DMS 273 treated with DMSO at 0.1 percent for 48 hours (cell line): ENCODE measurements at places on chromosomes 2 and 18.

DNA sequence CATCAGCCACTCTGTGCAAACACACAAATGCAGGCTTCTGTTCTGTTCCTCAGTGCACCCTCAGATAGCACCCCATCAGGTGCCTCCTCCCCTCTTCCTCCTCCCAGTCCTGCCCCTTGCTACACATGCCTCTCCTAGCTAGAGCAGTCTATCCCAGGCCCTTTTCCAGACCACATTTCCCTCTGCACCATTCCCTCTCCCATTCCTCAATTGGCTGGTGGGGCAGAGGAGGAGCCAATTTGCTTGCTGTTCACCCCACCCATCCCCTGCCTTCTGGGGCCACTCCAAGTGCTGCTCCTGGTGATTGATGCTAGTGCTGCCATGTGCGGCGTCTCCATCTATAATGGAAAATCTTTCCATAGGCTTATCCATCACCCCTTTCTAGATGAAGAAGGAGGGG lies 5.4 kb downstream of the CFAP65 start:
- DNase-seq, result no peak

GRCh38 chr2:30777661-30778505 lies 29.4 kb downstream of the CAPN13 start:
- DNase-seq, result no peak

DNA sequence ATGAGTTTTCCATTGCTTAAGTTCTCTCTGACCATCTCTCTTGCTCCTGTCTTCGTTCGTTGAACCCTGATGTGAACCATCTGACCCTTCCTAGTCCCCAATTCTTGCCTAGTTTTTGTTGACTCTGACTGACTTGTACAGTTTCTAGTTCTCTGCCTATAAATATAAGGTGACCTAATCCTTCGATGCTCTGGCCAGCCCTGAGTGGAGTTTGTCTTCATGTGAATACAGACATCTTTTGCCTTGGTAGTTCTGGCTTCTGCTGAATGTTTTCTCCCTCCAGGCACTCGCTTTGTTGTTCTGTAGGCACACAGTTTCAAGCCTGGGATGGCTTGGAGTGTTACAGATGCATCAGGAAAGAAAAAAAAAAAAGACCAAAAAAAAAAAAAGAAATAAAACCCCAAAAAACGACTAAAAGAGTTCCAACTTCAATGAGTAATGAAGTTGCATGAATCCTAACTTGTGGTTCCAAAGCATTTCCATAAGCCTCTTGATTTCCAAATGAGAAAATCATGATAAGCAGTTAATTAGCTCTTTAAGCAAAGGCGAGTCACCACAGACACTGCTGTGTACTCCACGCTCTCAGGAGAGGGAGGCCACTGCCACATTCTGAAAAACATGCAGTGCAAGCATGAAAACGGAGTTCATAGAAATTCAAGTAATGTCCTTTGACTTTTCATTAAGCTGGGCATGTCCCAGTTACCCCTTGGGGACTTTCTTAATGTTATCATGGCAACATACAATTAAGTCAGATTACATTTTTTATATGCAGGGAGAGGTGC lies 165.2 kb downstream of the TDRD15 start:
- DNase-seq, result no peak

GRCh38 chr2:112725545-112726457 lies 5.0 kb downstream of the NT5DC4 start:
- DNase-seq, result no peak

DNA sequence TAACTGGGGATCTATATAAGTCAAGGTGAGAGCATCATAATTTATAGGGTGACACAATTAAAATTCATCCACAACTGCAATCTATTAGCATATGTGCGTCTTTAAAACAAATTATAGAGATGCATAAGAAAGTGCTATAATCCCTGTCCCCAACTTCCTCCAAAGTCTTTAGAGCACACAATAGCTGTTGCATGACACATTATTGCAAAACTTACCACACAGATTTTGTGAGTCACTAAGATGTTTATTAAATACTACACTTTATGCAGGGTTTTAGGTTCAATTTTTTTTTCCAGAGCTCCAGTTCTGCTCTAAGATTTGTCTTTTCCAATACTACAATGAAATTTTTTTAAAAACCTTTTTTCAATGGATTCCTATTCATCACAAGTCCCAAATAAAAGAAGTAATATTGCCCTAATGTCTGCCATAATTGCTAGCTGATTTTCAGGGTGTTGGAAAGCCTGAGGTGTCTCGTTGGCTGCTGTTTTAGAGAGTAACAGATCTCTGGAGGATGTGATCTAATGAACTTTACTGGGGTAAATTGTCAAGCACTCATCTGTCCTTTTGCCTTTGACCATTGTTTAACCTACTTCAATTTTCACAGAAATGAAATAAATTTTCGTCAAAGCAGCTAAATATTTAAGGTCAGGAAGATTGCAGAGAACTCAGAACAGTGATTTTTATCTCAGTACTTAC lies 250.5 kb upstream of the NETO1 start:
- no peak for DNase-seq

- no peak for DNase-seq
Measured at GRCh38 chr18:57475408-57475807, 40.2 kb downstream of the ONECUT2 start.

- no peak for DNase-seq
Measured at GRCh38 chr2:72827966-72828646, 2.3 kb upstream of the EXOC6B start.

DNA sequence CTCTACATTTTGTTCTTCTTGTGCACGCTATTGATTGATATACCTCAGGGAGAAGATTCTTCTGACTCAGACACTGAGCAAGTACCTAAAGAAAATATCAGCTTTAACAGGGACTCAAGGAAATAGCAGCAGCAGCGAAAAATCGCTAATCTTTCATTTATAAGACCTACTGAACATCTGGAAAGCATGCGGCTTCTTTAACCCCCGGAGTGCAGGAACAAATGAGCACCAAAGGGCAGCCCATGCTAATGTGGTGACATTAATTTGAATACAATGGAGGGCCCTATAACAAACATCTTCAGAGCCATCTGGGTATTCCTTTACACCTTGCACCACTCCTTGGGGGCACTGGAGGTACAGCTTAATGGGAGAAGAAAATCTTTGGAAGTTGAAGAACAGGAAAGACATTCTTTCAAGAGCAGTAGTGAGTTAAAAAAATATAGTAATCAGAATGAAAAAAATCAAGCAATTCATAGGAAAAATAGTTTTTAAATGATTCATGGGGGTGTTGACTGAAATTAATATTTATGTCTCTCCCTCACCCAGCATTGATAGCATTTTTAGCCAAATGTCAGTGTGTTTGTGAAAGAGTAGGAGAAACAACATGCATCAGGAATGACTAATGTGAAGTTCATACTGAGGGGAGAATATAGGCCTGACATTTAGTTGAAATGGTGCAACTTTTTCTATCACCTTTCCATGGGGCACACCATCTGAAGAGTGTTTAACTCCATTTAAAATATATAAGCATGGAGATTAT lies 281.7 kb downstream of the HRH4 start:
- no peak for DNase-seq

- DNase-seq, result no peak
Measured at GRCh38 chr2:145352484-145352883, 832.6 kb upstream of the ZEB2 start.

DNA sequence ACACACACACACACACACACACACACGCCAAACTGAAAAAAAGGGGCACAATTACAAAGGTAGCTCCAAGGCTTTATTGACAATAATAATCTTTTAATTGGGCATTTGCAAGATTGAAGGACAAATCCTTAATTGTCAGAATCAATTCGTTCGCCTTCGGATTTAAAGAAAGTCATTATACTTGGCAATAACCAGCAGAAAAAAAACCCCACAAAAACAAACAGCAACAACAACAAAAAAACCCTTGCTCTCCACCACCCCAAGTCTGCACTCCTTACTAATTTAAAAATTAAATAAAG lies 1.8 kb upstream of the HOXD8 start:
- no peak for DNase-seq

- no peak for DNase-seq
Measured at GRCh38 chr2:100422320-100423055, 5.0 kb upstream of the CHST10 start.

DNA sequence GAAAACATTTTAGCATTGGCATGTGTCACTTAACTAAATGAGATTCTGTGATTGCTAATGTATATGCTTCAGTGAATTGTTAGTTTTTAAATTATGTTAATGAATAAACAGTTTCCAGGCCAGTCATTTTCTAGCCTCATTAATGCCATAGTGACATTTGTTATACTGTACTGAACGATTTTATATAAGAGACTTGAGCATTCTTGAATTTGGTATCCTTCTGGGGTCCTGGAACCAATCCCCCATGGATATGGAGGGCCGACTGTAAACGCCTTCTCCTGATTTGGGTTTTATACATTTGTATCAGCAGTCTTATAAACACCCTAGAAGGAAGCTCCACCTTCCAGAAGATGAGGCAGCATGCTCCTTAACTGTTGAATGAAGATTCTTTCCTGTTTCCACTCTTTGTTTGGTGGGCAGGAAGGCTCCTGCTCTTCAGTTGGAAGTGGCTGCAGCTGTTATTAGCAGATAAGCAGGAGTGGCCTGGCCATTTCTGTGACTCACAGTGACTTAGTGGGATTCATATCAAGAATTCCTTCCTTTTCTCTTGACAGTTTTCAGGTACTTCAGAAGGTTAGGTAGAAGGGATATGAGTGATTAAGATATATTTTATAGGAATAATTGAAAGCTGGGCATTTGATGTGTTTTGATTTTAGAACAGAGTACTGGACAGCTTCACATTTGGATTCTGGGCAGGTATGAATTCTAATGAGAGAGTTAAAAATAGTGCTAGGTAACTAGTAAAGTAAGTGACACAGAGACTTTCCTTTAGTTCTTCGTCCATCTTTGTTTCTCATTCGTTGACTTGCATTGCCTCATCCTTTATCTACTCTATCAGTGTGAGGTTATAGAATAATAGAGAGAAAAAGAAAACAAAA lies 124.9 kb downstream of the PLCL1 start:
- no peak for DNase-seq

GRCh38 chr2:42907835-42908234 lies 115.5 kb upstream of the HAAO start:
- no peak for DNase-seq

GRCh38 chr2:3703757-3704355 lies 481 bp downstream of the DCDC2C start:
- DNase-seq, result no peak

DNA sequence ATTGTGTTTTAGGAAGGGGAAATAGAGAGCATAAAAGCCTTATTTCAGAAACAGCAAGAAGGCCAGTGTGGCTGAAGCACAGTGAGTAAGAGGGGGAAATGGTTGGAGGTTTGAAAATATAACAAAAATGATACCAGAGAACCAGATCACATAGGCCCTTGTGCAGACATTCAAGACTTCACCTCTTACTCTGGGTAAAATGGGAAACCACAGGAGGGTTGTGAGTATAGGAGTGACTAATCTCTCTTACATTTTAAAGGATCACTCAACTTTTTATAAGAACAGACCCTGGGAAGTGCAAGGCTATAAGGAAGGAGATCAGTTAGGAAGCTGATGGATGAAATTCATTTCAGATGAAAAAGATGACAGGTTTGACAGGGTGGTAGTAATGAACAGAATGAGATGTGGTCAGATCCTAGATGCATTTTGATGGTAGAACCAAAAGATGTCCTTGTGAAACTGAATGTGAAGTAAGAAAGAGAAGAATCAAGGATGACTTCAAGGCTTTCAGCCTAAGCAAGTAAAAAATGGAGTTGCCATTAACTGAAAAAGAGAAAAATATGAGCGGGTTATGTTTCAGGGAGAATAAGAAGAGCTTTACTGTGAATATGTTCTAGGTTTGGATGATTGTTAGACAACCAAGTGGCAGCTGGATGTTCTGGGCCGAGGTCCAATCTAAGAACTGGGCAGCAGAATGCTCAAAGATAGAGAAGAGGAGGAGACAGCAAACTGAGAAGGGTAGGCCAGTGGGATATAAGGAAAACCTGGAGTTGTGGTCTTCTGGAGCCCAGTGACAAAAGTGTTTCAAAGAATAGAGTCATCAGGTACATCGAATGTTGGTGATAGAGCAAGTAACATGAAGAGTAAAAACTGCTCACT lies 65.1 kb downstream of the USP40 start:
- no peak for DNase-seq

- DNase-seq, result no peak
Measured at GRCh38 chr2:96870626-96871255, 861 bp upstream of the SEMA4C start.

DNA sequence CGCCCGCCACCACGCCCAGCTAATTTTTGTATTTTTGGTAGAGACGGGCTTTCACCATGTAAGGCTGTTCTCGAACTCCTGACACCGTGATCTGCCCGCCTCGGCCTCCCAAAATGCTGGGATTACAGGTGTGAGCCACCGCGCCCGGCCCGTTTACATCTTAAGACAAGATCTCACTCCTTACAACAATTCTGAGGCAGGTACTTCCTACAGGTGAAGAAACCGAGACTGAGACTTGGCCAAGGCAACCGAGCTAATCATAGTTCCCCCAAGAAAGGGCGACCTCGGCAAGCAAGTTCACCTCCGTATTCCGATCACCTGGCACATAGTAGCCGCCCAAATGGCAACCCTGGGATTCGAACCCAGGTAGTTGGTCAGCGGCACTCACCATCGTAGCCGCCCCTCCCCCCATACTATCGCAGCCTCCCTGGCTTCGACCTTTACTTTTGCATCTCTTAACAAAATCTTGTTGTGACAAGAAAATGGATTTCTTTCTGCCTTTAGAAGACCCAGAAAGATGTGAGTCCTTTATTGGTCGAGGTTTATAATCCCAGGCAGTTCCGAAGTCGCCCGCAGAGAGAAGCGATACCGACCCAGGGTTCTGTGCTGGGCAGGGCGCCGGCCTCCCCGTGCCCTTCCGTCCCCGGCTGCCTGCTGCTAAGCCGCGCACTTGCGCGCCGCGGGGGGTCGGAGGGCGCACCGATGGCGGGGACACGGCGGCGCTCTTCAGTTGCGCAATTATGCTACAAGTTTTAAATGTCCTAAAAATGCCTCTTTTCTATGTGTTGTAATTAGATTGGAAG lies 1.1 kb upstream of the FZD5 start:
- DNase-seq, result no peak

- DNase-seq, result no peak
Measured at GRCh38 chr18:74836296-74837139, 238.8 kb downstream of the ZNF407 start.

DNA sequence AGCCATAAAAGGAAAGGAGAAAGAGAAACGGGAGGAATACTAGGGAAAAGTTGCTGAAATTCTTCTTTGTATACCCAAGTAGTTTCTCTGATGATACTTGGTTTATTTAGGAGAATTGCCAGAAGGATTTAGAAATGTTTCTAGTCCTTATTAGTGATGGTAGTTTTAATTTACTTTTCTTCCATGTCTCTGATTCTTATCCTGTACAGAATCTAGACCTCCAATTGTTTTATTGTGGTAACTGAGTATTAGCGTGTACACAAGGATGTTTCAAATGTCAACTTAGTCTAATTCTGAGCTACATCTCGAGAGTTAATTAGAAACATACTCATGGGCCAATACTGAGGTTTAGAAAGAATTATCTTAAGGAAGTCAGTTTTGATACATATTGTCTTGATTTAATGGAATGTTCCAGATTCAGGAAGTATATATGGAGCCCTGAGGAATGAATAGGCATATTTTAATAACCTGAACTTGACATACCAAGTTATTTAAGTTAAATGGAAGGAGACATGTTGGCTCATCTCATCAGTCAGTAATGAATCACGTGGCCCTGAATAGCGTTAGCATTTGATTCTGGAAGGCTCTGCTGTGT lies 219.6 kb downstream of the LTBP1 start:
- DNase-seq, result no peak

- DNase-seq, result no peak
Measured at GRCh38 chr2:39306626-39307025, 62.9 kb upstream of the CDKL4 start.

GRCh38 chr2:223970343-223971128 lies 13.3 kb downstream of the MRPL44 start:
- peak; percentile 21 for DNase-seq
